ENCODE measurements at places on chromosomes 3 and 15.

DNA sequence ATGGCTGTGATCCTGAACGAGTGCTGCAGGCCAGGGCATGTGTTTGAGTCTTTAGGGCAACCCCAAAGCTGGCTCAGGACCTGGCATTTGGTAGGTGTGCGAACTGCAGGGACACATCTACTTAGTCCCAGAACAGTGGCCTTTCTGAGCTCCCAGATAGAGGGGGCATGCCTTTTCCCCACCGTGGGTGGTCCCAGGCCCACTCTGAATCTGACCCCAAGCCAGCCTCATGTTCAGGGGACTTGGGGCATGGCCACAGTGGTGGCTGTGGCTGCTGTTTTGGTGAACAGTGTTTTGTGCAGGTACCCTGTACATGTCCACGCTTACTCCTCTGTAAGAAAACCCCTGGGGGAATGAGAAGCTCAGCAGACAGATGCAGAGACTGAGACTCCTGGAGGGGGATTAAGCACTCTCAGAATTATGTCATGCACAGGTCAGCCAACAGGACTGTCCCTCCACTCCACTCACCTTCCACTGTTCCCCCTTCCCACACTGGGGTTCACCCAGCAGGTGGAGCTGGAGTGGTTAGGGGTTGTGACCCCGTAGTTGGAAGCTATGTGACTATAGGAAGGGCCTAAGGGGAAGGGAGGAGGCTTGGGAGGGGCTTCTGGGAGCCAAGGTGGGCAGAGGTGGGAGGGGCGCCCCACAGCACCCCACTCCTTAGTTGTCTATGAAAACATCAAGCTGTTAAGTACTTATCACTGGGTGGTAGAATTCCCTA, 16.4 kb downstream of the ESYT3 start:
- DNase-seq: no peak

- DNase-seq: no peak
Measured at GRCh38 chr3:3836845-3837244, 37.6 kb downstream of the LRRN1 start.

GRCh38 chr3:81726132-81726531, 35.3 kb downstream of the GBE1 start:
- no peak for DNase-seq

GRCh38 chr3:61828880-61829721, 267.7 kb downstream of the PTPRG start:
- no peak for DNase-seq

GRCh38 chr15:100429116-100429728, 87.4 kb upstream of the ADAMTS17 start:
- DNase-seq: no peak

- DNase-seq: no peak
Measured at GRCh38 chr3:8152821-8153418, 348.7 kb upstream of the LMCD1 start.

DNA sequence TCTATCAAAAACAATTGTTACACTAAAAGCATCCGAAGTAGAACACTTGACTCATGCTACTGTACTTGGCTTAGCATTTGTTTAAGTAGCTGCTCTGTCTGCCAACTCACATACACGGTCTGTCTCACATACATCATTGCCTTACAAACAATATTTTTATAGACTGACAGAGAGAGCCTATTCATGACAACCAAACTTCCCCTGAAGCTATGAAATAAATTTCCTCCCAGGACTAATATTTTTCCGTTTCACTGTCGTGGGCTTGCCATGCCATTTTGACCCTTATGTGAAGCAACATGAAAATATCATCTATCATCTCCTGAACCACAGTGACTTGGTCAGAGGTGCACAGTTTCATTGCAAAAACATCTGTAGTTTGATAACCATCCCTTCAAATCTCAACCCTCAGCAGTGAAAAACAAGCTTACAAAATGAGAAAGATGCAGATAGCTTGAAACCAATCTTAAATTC, 66.5 kb upstream of the PYGO1 start:
- no peak for DNase-seq

Measured in NCI-H1436 treated with DMSO at 0.1 percent for 48 hours (cell line).